ENCODE measurements at places on chromosomes 7 and 10.
A peak's percentile ranks its signal among the peaks of the same experiment; 100 is the strongest.

DNA sequence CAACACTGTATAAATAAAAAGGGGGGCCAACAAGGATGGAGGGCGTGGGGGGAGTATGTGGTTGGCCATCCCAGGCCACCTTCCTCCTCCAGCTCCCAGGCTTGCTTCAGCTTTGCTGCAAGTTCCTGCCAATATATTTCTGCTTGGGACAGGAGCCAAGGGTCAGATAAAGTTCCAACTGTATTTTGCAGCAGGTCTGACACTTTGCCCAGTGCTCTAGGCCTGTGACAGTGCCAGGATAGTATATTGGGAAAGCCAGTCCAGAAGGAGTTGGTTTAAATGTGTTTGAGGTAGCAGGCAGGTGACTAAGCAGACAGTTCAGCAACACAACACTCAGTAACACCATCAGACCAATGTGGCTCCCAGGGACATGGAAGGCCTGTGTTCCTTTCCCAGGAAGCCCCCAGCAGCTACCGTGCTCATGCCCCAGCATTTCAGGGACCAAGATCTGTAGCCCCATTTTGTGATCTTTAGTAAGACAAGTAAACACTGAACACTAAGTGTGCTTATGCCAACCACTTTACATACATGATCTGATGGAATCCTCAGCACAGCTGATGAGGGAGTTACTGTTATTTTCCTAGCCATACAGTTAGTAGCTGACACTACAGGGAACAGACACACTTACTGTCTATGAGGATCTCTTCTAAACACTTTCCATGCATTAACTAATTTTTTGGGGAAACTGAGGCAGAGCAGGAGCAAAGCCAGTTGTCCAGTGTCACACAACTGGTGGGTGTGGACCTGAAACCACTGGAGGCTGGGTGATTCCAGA is 38.9 kb downstream of the DNAJB12 start:
- no peak for DNase-seq

GRCh38 chr7:111018960-111019736 is 71.8 kb upstream of the LRRN3 start:
- DNase-seq: no peak

- no peak for DNase-seq
Measured at GRCh38 chr7:90465816-90466215, 3.6 kb upstream of the PTTG1IP2 start.

DNA sequence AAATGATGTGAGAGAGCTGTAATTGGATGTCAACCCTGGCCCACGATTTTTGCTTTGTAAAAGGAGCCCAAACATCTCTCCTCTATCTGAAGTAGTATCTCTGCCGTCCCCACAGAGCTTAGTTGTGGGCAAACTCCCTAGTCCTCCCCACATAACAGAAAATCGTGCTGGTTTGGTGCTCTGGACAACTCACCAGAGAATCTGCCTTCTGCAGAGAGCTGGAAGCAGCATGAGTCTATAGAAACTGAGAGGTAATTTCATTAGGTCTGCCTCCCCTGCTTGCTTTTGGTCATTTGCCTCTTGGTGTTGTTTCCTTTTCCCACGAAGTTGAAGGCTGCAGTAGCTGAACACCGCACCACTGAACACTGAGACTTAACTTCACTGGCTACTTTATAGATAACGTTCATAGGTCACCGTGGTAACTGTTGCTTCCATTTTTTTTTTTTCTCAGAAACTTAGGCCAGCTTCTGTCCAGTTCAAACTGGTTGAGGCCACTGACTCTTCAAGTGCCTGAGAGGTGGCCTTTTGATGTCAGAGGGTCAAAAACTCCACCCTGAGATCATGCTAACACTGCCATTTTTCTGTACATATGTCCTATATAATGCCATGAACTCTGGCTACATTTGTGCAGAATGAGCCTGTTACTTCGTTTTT is 3.3 kb upstream of the CDCA7L start:
- no peak for DNase-seq

DNA sequence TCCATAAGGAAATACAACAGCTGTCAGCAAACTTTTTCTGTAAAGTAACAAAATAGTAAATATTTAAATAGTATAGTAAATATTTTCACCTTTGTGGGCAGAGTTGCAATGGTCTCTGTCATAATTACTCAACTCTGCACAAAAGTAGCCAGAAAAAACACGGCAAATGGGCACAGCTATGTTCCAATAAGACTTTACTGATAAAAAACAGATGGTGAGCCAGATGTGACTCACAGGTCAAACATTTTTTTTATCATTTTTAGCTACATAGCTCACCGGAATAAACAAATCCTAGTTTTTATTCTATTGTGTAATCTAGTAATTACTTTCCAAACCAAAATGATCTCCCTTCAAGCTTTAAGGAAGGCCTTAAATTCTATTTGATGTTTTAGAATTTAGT is 55.3 kb downstream of the NCAPG2 start:
- DNase-seq: no peak

DNA sequence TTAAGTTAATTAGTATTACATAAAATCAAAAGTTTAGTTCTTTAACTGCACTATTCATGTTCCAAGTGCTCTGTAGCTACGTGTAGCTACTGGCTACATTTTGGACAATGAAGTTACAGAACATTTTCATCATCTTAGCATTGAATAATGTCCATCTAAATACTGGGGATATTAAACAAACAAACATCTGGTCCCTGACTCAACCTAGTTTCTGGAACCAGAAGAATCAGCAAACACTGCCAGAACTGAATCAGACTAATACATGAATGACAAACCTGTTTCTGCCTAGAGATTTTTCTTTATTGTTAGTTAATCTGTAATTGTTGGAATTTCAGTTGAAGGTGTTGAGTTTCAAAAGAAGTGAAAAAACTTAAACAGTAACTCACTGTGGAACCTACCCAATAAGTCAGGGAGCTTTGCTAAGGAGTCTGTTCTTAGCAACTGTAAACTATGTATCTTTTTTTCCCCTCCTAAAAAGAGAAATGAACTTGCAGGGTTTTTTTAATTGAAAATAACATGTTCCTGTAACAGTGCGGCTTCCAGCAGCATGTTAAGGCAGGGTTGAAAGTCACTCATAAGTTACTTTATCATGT is 58.3 kb downstream of the CDK13 start:
- no peak for DNase-seq

DNA sequence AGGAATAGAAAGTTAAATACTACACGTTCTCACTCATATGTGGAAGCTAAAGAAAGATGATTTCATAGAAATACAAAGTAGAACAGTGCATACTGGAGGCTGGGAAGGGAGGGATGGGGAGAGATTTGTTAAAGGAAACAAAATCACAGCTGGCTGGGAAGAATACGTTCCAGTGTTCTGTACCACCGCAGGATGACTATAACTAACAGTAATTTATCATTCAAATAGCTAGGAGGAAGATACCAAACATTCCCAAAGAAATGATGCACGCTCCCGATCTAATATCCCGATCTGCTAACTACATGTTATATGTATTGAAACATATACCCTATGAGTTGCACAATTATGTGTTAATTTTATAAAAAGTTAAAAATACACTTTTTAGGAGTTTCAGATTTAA is 162.3 kb downstream of the ZMYND11 start:
- DNase-seq: no peak

GRCh38 chr10:27680691-27681605 is 64.7 kb downstream of the MKX start:
- DNase-seq: no peak

DNA sequence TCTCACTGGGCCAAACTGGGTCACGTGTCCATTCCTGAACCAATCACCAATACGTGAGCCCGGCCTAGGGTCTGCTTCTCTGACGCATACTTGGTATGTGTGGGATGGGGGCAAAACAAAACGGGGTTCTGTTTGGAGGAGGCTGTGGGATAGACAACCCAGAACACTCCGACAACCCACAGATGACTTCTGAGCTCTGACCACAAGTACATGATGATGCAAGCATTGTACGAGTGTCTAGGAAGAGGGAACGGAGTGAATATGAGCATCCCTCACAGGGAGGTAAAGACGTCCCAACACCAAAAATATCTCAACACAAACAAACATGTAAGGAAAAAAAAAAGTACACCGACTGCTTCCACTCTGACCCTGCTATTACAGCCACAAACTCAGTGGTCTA is 5.6 kb downstream of the DAGLB start:
- DNase-seq: no peak

DNA sequence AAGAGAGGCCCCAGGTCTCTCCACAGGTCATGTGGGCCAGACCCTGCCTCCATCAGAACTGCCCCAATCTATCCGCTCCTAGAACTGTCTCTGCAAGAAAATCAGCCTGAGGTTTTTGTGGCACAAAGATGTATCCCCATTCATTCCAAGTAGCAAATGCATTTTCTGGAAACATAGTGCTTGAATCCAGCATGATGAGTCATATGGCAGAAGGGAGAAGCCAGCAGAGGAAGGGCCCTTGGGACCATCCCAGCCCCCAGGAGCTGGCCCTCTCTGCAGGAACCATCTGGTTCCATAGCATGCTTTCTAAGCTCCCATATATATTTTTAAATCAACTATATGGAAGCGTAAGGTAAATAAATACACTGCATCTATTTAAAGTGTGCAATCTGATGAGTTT is 563.2 kb downstream of the GALNT17 start:
- DNase-seq: no peak

DNA sequence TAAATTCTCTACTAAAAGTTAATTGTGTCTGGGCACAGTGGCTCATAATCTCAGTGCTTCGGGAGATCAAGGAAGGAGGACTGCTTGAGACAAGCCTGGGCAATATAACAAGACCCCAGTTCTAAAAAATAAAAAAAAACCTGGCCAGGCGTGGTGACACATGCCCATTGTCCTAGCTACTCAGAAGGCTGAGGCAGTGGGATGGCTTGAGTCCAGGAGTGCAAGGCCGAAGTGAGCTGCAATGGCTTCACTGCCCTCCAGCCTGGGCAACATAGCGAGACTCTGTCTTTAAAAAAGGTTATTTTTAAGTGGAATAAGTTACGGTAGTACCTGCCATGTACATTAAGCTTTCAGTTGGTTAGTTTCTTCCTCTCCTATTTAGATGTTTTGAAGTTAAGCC is 28.9 kb downstream of the CDK14 start:
- DNase-seq: no peak

DNA sequence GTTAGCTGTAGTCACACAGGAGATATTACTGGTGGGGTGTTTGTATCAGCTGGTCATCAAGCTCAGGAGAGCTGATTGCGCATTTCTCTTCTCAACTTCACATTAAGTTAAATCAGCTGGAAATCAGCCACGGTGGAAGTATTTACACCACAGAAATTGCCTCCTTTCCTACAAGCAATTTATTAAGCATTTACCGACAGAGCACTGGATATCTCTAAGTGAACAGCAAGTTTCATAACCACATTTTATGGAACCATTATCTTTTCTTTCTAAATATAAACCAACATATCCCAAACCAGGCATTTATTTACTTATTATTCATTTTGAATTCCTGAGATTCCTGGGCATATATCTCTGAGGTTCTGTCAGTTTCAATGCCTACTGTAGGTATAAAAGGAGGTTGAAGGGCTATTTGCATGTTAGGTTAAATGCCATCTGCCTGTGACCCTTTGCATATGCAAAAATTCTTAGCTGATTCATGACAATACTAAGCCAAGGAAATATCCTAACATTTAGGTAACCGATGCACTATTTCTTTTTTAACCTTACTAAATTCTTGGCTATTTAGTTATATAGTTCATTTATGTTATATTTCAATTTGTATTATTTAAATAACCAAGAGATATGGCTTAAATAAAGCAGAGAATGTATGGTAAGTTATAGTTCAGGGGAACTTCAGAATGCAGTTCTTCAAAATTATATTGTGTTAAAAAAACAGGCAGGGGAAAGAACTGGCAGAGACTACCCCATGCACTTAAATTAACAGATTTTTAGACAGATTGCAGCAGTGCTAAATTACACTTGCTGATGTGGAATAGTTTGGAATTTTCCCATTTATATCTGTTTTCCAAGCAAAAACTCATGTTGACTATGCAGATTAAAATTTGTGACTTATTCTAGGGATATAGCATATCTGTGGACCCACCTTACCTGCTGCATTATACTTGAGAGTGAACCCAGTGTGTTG is 56.8 kb downstream of the DYNC1I1 start:
- no peak for DNase-seq

GRCh38 chr7:120412139-120413050 is 139.4 kb downstream of the KCND2 start:
- DNase-seq: no peak

DNA sequence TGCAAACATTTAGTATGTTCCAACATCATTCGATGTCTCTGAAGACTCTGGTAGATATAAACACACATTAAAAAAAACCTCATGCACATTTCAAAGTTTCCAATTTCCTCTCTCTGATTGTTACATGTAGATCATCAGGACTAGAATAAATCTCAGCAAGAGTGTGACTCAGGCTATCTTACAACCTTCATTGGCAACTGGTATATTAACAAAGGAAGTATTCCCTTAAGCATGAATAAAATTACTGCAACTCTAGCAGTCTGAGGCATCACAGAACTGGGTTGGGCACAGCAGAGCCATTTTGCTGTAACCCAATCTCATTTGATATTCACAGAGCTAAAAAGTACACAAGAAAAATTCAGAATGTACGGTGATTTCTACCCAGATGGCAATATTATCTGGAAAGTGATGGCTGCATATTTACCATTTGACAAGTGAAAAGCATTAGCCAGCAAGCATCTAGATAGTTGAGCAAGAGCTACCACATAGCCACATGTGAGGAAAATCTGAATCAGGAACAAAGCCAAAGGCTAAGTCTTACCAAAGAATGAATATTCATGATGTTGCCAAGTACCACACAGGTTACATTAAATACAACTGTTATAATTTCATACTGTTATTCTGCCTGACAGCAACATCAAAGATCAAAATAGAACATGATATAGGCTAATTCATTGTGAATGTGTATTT is 232.2 kb downstream of the CRPPA start:
- no peak for DNase-seq

- DNase-seq: no peak
Measured at GRCh38 chr10:69766161-69766910, 35.4 kb upstream of the COL13A1 start.

- DNase-seq: peak; percentile 44
Measured at GRCh38 chr7:7099584-7100014, 82.7 kb upstream of the C1GALT1 start.

DNA sequence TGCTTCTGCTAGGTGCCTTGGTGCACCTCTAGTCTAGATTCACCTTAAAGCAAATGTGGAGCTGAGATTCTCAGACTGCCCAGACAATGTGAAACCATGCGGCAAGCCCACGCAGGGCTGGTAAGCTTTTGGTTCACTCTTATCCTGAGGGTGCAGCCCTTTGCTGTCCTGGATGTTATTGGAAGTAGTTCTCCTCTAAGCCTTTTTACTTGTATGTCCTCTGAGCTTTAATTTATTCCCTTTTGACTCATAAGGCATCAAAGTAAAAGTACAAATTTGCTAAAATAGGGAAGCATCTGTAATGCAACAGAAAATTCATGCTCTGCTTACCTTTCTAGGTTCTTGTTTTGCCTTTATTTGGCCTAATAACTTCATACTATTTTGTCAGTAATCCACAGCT is 186.8 kb downstream of the MACC1 start:
- DNase-seq: no peak

Measured in midbrain (tissue), 1 donor.